Activated CD4-positive, alpha-beta T cell treated with anti-CD3 and anti-CD28 coated beads for 4 hours (primary cell): ENCODE measurements at places on chromosomes 13 and 19.

DNA sequence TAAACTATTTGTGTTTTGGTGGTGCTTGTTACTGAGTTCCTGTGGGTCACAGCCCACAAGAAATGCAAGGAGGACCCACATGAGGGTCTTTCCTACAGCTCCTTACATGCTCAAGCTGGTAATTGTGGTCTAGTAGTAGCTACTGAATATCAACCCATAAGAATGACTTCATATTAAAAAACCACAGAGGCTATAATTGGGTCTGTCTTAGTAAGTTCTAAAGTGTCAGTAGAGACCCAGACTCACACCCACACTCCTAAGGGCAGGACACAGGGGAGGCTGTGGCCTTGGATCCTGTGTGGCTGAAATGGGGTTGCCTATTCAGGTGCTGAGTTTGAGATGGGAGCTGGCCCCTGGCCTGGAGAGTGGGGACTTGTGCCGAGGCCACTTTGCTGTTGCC lies 19.6 kb downstream of the TFDP1 start:
- no peak for DNase-seq

DNA sequence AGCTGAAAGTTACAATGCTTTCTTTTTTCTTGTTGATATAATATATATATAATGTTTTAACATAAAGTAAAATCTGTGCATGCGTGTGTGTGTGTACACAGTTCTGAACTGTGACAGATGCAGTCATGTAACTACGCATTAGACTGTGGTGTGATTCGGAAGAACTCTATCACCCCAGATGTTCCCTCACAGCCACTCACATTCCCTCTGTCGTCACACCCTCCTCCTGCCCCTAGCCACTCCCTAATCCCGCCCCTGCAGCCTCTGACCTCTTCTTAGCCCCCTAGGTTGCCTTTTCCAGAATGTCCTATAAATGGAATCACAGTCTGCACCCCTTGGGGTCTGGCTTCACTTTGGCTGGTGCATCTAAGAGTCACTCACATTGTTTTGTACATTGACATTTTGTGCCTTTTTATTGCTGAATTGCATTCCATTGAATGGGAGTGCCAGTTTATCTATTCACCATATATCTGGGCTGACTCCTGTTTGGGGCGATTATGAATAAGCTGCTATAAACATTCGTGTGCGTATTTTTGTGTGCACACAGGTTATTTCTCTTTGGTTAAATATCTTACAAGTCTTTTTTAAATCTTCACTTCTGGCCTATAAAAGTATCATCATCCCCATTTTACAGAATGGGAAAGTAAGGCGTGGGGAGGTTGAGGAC lies 20.4 kb downstream of the DHRS12 start:
- DNase-seq = no peak

DNA sequence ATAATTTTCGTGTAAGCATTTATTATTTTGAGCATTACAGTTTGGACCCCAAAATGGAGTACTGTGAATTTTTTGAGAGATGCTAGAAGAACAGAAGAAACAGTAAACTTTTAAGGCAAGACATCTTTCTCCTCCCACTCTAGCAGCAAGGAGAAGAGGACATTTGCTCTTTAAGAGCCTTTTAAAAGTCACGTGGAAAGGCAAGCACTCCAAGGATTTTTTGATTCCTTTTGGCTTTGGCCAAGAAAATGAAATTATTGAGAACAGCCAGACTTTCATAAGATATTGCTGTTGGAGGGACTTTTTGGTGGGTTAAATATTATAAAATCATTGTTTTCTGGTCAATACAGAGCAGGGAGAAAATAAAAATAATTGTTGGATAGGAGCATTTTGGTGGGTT lies 110.0 kb downstream of the RGCC start:
- no peak for DNase-seq

DNA sequence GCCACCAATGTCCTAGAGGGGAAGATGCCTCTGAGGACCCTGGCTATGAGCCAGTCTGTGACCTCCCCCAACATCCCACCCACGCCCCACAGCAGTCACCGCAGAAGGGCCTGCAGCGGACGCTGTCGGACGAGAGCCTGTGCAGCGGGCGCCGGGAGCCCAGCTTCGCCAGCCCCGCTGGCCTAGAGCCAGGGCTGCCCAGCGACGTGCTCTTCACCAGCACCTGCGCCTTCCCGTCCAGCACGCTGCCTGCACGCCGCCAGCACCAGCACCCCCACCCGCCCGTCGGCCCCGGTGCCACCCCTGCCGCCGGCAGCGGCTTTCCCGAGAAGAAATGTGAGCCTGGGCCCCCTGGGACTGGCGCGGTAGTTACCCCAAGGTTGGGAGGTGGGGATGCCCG lies 30.6 kb downstream of the DPF1 start:
- DNase-seq = no peak

DNA sequence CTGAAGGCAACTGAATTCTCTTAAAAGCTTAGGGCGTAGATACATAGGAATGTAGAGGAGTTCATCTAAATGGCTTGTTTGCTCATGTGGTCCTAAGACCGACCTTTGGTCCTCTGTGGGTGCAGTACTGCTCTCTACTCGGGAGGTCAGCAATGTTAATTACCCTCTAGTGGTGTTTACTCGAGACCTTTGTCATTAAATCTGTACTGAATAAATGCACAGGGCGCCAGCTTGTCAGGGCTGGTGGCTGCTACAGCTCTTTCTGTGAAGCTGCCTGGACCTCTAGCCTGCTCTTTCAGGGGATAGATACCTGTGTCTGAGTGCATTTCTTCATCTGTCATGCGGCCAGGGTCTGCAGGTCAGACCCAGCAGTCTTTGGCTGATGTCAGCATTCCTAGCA lies 29.2 kb upstream of the MPHOSPH8 start:
- DNase-seq = no peak

DNA sequence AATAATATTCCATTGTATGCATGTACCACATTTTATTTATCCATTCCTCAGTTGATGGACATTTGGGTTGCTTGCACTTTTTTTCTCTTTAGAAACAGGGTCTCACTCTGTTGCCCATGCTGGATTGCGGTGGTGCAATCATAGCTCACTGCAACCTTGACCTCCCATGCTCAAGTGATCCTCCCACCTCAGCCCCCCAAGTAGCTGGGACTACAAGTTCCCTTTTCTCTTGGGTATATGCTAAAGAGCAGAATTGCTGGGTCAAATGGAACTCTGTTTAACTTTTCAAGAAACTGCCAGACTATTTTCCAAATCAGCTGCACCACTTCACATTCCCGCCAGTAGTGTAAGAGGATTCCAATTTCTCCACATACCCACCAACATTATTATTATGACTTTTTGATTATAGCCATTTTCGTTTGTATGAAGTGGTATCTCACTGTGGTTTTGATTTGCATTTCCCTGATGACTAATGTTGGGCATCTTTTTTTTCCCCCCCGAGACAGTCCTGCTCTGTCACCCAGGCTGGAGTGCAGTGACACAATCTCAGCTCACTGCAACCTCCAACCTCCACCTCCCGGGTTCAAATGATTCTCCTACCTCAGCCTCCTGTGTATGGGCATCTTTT lies 7.6 kb upstream of the IPO5 start:
- no peak for DNase-seq

GRCh38 chr19:3154957-3155736 lies 19.3 kb downstream of the GNA15 start:
- peak; percentile 90 for DNase-seq

- no peak for DNase-seq
These were observed 31.9 kb upstream of the USPL1 start for GRCh38 chr13:30585748-30586262.

DNA sequence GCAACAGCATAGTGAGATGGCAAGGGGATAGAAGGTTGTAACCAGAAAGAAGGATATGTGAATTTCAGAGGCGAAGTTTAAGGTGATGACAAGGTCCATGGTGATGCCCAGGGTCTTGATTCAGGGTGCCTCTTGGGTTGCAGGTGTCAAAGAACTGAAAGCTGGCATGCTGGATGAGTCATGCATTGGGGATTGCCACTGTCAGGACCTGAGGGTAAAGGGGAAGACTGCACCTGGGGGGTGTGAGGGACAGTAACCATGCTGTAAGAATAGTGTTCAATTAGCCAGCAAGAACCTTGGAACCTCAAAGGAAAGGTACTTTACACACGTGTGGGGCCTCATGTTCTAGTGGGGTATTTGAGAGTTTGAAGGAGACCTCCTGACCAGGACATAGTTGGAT lies 279.6 kb downstream of the SLC7A1 start:
- no peak for DNase-seq

DNA sequence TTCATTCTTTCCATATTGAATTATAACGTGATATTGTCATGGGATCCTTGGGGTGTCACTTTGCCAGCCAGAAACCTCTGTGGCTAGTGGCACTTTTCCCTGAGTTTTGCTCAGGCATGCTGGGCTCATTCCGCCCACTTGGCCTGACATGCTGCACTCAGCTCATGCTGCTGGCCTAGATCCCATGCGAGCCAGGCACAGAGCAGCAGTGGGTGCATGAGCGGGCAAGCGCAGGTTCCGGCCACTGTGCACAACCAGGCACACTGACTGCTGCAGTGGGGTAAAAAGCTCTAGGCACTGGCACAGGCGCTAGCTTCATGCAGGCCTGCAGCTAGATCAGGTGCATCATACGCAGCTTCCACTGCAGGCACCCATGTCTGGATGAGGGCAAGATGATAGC lies 221.2 kb downstream of the MAB21L1 start:
- no peak for DNase-seq

- DNase-seq = no peak
These were observed 631 bp downstream of the LACC1 start for GRCh38 chr13:43880214-43880855.

- DNase-seq = no peak
These were observed 605 bp upstream of the A1BG start for GRCh38 chr19:58353717-58354477.

GRCh38 chr19:15456871-15457700 lies 7.3 kb downstream of the RASAL3 start:
- no peak for DNase-seq

DNA sequence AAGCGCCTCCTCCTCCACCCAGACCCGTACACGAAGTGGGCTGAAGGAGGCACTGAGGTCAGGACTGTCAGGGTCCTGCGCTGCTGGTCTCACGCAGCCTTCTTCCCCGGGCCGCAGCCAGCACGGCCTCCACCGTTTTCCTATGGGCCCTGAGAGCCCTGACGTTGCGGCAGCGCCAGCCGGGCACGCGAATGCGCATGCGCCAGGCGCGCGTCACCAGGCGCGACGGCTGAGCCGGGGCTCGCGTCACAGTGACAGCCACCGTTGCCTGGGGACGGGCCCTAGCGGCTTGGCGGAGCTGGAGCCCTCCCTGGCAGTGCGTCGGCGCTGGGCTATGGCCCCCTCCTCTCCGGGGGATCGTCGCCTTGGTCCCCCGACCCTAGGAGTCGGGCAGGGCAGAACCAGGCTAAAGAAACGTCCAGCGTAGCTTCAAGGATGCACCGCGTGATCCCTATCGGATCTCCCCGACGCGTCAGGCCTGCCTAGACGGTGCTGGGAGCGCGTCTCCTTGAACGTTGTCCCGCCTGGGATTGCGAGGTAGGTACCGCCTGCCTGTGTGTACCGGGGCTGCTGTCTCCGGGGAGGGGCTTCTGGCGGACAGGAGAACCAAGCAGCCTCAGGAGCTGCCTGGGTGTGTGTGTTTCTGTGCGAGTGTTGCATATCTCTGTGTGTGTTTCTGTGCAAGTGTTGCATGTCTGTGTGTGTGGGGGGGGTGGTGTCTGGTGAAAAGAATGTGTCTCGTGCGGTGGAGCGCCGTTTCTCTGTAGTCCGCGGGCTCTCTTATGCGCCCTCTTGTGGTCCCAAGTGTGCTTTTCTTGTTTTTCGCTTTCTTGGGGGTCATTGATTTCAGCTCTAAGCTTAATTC lies 43.2 kb downstream of the ZNF571 start:
- DNase-seq = peak; percentile 31

GRCh38 chr13:100526318-100527000 lies 62.1 kb downstream of the GGACT start:
- no peak for DNase-seq

- no peak for DNase-seq
These were observed 89.5 kb downstream of the USP12 start for GRCh38 chr13:27081893-27082679.

DNA sequence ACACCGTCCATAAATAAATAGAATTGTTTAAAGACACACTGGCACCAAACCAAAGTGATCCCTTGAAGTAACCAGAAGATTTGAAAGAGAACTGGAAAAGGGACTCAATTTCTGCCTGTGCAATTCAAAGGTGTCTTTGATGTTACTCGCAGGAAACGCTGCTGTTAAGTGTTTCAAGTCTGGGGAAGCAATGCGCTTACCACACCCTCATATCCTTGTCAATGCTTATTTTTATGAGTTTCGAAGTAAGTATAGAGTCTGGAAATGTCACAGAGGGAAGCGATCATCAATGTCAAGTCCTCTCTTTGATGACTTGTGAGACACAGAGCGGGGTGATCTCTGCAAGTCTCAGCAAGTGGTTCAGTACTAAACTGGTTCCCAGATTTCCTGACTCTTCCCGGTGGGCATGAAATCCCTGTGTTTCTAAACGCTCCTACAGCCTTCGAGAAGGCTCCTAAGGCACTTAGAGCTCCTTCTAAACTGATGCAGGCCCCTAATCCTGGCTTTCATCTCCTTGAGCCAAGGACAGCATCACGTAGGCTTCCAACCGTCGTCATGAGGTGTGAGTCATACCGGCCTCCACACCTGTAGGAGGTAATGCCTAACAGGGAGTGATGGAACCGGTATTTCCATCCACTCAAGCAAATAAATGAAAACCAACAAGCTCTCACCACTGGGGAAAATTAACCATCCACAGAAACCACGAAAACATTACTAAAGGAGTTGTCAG lies 22.8 kb downstream of the SYDE1 start:
- peak; percentile 62 for DNase-seq

DNA sequence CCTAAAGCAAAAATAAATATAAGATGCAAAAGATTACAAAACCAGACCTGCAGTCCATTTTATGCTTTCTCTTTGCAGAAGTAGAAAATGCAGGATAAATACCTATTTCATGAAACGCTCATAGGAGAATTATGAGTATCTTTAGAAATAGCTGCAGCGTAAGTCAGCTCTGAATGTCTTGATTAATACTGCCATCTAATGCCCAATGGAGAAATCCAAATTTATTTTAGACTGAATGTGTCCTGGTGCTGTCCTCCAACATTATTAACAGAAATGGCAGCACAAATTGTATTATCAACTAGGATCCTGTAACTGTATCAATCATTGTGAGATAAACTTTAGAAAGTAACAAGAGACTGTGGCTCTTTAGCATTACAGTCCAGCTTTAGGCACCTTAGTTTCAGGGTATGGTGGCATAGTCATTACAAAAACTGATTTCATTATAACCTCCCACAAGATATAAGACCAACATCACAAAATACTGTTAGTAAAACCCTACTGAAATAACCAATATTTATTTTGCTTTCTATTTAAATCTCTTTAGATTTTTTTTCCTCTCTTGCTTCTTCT lies 162.1 kb upstream of the MIR17HG start:
- DNase-seq = no peak

- DNase-seq = peak; percentile 83
These were observed 5.4 kb downstream of the CCDC61 start for GRCh38 chr19:46000491-46001246.

GRCh38 chr13:96797136-96797535 lies 197.1 kb downstream of the OXGR1 start:
- DNase-seq = no peak
